ENCODE measurements at places on chromosomes 4 and X. TPM values are rescaled to one million over a fixed set of nuclear protein-coding genes. Genes with fewer than 3 reads are reported as not detected.

DNA sequence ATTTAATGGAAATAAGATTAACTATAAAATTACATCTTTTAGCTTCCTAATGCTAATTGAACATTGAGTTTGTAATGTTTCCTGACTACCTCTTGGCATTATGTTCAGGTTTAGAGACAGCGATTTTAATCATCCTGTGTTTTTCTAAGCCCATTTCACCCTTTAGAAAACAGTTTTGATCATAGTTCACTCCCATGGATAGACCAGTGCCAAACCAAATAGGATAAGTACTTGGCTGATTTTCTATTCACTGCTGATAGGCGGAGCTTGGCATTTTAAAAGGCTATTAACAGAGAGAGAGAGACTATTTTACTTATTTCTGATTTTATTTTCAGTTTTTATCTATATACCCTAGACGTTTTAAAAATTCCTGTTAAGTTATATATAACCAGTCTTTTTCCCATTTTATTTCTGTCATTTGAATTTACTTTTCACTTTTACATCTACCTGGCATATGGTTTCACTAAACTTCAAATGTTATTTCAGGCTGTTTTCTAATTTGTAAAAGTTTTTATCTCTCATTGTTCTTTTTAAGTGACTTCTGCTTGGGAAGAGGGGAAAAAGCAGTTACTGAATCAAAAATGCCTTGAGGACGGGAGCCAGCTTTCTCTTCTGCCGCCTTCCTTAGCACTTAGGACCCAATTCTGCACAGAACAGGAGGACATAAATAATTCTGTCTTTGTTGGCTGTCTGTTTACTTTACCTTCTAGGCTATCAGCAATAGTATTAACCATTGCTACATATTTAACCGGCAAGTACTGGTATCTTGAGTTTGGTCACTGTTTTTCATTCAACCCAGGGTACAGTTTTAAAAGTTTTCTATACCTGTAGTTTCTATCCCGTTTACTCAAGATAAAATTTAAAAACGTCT, 46.4 kb downstream of the SGMS2 start:
- H3K4me3 ChIP-seq, result no peak overlapping the region
- H3K36me3 ChIP-seq, result no peaks in the 10 kb centered on the region
- H3K4me1 ChIP-seq, result no peaks in the 10 kb centered on the region
- peaks cover 3% of the 10 kb centered on the region for H3K27me3 ChIP-seq
- DNase-seq, result no peak

ALPK1 gene
- total RNA-seq, result 14.7 TPM

- H3K36me3 ChIP-seq, result peaks cover 50% of the 10 kb centered on the region
- peak; percentile 77 for DNase-seq
- H3K4me3 ChIP-seq, result peak overlapping the region; percentile 95
- peaks cover 75% of the 10 kb centered on the region for H3K4me1 ChIP-seq
- H3K27ac ChIP-seq, result peak overlapping the region; percentile 92
- H3K27me3 ChIP-seq, result no peaks in the 10 kb centered on the region
Observed at GRCh38 chr4:10115797-10116568, 616 bp downstream of the WDR1 start.

GRCh38 chr4:82918091-82918490, 17.6 kb downstream of the THAP9 start:
- H3K36me3 ChIP-seq, result peaks cover 13% of the 10 kb centered on the region
- no peak overlapping the region for H3K4me3 ChIP-seq
- no peaks in the 10 kb centered on the region for H3K27me3 ChIP-seq
- no peak for DNase-seq
- no peak overlapping the region for H3K27ac ChIP-seq
- H3K4me1 ChIP-seq, result no peaks in the 10 kb centered on the region

- no peak for DNase-seq
- H3K27me3 ChIP-seq, result no peaks in the 10 kb centered on the region
- no peak overlapping the region for H3K4me3 ChIP-seq
- no peaks in the 10 kb centered on the region for H3K36me3 ChIP-seq
Observed at GRCh38 chrX:47093860-47094259, 15.6 kb downstream of the RGN start.

DNA sequence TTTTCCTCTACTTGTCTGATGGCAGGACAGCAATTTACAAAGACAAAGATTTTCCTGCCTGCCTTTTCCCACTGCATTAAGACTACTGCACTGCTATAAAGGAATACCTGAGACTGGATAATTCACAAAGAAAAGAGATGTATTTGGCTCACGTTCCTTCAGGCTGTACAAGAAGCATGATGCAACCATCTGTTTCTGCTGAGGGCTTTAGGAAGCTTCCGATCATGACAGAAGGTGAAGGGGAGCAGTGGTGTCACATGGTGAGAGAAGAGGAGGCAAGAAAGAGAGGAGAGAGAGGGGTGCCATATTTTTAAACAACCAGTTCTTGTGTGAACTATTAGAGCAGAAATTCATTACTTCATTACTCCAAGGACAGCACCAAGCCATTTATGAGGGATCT, 617.1 kb upstream of the HTR2C start:
- H3K4me3 ChIP-seq, result no peak overlapping the region
- H3K27me3 ChIP-seq, result no peaks in the 10 kb centered on the region
- H3K27ac ChIP-seq, result no peak overlapping the region
- no peak for DNase-seq
- H3K36me3 ChIP-seq, result no peaks in the 10 kb centered on the region

DNA sequence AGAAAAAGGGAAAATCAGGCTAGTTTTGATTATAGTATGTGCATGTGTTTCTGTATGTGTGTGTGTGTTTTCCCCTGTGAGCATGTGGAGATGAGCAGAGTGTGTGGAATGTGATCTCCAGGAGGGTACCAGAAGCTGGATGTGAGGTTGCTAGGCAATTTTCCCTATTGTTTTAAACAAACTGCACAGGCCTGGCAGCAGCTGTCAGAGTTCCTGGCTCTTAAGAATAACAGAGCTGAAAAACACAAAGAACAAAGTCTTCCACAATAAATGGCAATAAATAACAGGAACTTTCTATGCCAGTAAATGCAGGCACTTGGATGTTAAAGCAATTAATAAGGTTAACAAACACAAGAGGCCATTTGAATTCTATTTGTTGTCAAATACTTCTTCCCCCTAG, 344.6 kb upstream of the CTSO start:
- no peak overlapping the region for H3K4me3 ChIP-seq
- no peak overlapping the region for H3K27ac ChIP-seq
- H3K36me3 ChIP-seq, result no peaks in the 10 kb centered on the region
- H3K27me3 ChIP-seq, result no peaks in the 10 kb centered on the region
- no peaks in the 10 kb centered on the region for H3K4me1 ChIP-seq

GRCh38 chr4:126223784-126224407, 909.1 kb downstream of the FAT4 start:
- no peaks in the 10 kb centered on the region for H3K4me1 ChIP-seq
- DNase-seq, result no peak
- H3K36me3 ChIP-seq, result no peaks in the 10 kb centered on the region
- no peaks in the 10 kb centered on the region for H3K27me3 ChIP-seq
- no peak overlapping the region for H3K4me3 ChIP-seq

TNIP3 gene
- 3.3 TPM for total RNA-seq

NLGN4X gene
- not detected for total RNA-seq

DNA sequence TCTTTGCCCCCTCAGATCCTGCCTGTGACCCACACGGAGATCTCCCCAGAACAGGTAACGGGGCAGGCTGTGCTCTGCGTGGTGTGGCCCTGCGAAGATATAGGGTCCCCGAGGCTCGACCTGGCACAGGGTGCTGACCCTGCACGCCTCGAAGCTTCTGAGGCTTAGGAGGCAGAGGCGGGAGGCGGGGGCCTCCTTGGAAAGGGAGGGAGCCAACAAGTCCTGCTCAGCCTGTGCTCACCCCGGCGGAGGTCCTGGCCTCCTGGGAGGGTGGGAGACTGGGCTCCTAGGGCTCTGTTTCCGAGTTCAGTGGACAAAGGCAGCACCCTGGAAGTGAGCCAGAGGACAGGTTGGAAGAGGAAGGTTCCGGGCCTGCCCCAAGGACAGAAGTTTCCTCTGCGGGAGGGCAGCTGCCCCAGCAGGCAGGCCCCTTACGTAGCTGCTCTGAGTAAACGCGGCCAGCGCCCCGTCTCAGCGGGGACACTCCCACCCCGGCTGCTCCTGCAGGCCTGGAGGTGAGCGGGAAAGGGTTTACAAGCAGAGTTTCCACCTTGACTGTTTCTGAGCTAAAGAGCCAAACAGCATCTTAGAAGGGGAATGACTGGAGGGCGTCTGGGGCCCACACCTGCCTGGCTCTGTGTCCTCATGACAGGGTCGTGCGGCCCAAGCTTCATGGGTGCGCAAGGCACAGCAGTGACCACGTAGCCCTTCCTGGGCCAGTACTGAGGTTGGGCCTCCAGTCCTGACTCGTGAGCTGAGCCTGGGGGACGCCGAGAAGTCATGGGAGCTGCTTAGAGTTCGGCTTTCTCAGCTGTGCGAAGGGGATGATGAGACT, 16.1 kb downstream of the TMEM175 start:
- no peak overlapping the region for H3K27ac ChIP-seq
- no peaks in the 10 kb centered on the region for H3K36me3 ChIP-seq
- DNase-seq, result no peak
- no peaks in the 10 kb centered on the region for H3K4me1 ChIP-seq
- H3K4me3 ChIP-seq, result no peak overlapping the region

S100G gene
- total RNA-seq, result not detected

NOX1 gene
- total RNA-seq, result not detected

GPR34 gene
- total RNA-seq, result 1.0 TPM

DNA sequence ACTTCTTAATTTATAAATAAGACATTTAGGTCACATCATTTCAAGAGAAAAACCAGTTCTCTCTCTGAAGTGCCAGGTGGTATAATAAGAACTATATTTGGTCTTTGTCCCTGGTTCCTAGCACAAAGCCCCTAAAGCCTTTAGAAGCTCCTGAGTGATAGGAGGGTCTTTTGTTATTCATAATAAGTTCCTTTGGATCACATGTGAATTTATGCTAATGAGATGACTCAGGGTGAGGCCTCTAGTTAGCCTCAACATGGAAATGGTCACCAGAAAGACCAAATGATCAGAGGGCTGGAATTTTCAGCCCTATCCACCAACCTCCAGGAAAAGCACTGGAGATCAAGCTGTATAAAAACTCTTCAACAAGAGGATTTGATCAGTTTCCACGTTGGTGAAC, 68.1 kb upstream of the BLTP1 start:
- H3K27ac ChIP-seq, result no peak overlapping the region
- DNase-seq, result no peak
- H3K36me3 ChIP-seq, result no peaks in the 10 kb centered on the region
- H3K27me3 ChIP-seq, result no peaks in the 10 kb centered on the region
- H3K4me3 ChIP-seq, result no peak overlapping the region

DNA sequence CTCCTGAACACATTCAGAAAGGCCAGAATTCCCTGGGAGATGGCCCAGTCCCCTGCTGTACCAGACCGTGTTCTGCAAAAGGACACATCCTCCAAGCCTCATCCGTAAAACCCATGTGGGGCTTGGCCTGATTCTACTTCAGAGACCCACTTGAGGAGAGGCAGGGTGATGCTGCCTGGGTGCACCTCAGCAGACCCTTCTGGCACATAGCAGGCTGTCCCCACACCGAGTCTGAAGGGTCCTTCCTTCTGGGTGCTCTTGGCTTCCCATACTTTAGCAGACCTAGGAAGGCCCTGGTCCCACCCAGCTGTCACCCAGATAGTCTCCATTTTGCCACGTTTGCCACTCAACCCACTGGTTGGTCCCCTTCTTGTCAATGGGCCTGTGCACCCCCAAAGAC, 270.1 kb upstream of the AGTR2 start:
- H3K4me1 ChIP-seq, result no peaks in the 10 kb centered on the region
- no peak for DNase-seq
- H3K27ac ChIP-seq, result no peak overlapping the region
- H3K4me3 ChIP-seq, result no peak overlapping the region
- no peaks in the 10 kb centered on the region for H3K36me3 ChIP-seq

DNA sequence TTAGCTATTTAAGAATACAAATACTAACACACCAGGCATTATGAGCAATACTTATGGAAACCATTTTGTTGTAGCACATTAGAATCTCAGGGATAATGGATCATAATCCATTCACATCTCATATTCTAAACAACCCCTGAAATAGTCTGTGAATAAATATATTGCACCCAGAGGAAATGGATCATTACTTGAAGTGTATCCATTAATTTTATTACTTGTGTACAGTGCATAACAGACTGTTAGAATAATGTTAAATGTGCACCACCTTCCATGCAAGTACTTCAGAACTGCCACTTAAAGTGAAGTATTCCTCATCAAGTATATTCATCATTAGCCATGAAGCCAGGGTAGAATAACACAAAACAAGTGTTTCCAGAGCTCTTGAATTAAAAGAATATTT, 715.5 kb downstream of the DMD start:
- no peaks in the 10 kb centered on the region for H3K27me3 ChIP-seq
- no peak for DNase-seq
- H3K4me1 ChIP-seq, result no peaks in the 10 kb centered on the region

DNA sequence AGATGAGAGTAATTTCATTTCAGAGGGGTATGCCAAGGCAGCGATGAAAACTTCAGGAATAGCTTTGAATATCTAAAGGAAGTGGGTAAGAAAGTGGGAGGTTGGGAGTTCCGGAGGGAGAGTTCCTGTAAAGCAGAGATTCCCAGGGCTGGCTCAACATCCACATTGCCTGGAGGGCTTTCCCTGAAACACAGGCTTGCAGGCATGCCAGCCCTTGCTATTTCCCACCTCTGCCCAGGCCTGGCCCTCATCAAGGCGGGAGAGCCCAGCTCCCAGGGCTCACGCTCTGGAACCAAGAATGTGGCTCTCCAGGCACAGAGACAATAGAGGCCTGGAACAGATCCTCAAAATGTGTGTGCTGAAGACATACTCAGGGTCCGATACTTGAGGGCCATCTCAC, 43.8 kb upstream of the CLDN34 start:
- H3K4me1 ChIP-seq, result no peaks in the 10 kb centered on the region
- H3K36me3 ChIP-seq, result no peaks in the 10 kb centered on the region
- no peaks in the 10 kb centered on the region for H3K27me3 ChIP-seq
- no peak overlapping the region for H3K27ac ChIP-seq
- no peak overlapping the region for H3K4me3 ChIP-seq

- H3K27me3 ChIP-seq, result no peaks in the 10 kb centered on the region
- no peaks in the 10 kb centered on the region for H3K4me1 ChIP-seq
- H3K27ac ChIP-seq, result no peak overlapping the region
Observed at GRCh38 chr4:23038626-23039491, 346.1 kb downstream of the GBA3 start.

DNA sequence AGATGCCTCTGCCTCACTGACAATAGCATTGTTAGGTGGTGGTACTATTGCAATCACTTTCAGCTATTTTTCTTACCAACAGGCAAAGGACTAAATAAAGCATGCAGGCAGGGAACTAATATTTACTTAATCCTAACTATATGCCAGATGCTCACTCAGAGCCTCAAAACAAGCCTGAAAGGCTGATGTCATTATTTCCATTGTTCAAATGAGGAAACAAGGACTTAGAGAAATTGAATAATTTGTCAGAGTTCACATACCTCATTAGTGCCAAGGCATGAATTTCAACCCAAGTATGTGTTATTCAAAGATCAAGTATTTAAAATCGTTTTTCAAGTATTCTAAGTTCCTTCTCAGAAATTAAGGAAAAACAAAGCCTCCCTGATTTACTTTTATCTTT, 374.9 kb upstream of the TECRL start:
- H3K36me3 ChIP-seq, result no peaks in the 10 kb centered on the region
- no peak overlapping the region for H3K27ac ChIP-seq
- no peak overlapping the region for H3K4me3 ChIP-seq
- DNase-seq, result no peak
- no peaks in the 10 kb centered on the region for H3K27me3 ChIP-seq
